Hematopoietic multipotent progenitor cell treated with erythropoietin and hydrocortisone succinate and interleukin-3 and kit ligand, for 4 days (in vitro differentiated cells): ENCODE measurements at places on chromosomes 3 and 15.

- DNase-seq, result no peak
These were observed 167.3 kb upstream of the SGO1 start for GRCh38 chr3:20353286-20353685.

DNA sequence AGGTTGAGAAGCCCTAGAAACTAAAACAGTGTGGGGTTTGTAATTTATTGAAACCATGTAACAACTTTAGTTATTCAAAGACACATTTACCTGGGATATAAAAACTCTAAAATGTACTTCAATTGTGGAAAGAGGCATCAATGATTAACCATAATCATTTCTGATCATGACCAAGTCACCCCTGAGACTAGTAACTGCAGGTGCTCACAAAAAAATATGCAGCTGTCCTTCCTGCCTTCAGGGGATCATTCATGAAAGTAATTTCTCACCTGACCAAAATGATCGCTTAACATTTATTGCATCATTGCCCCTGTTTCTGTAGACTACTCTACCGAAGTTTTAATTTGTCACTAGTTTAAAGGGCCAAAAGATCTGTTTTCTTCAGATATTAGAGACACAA, 9.0 kb downstream of the ACP3 start:
- no peak for DNase-seq

GRCh38 chr3:186444974-186445373, 82.9 kb upstream of the DGKG start:
- no peak for DNase-seq

GRCh38 chr15:42033214-42033873, 12.5 kb upstream of the PLA2G4E start:
- DNase-seq, result no peak

- DNase-seq, result no peak
These were observed 62.4 kb downstream of the IFT57 start for GRCh38 chr3:108159865-108160264.

DNA sequence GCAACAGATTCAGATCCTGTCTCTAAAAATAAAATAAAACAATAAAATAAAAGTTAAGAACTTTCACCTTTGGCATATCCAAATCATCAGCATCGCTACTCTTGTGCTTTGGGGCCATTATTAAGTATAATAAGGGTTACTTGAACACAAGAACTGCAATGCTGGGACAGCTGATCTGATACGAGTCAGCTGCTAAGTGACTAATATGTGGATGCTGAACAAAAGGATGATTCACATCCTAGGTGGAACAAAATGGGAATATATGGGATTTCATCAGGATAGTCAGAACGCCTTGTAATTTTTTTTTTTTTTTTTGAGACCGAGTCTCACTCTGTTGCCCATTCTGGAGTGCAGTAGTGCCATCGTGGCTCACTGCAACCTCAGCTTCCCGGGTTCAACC, 29.7 kb downstream of the BUB1B start:
- DNase-seq, result no peak

DNA sequence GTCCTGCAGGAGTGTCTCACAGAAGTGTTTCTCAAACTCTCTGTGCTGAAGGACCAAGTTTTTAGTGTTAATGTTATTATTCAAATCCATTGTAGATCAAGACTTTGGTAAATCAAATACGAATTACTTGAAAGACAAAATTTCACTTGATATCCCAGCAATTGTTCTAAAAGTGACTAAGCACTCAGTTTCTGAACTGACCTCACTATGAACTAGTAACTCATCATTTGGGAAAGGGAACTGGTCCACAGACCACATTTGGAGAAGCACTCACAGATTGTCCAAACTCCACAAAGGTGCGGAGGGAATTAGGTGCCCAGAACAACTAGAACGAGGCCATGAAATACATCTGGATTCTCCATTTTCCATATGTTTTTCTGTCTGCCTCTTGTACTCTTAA, 25.6 kb downstream of the FAM43A start:
- no peak for DNase-seq

GRCh38 chr3:100184948-100185570, 70.8 kb upstream of the FILIP1L start:
- DNase-seq, result peak; percentile 10

- no peak for DNase-seq
These were observed 105.0 kb upstream of the GAP43 start for GRCh38 chr3:115518100-115518852.

DNA sequence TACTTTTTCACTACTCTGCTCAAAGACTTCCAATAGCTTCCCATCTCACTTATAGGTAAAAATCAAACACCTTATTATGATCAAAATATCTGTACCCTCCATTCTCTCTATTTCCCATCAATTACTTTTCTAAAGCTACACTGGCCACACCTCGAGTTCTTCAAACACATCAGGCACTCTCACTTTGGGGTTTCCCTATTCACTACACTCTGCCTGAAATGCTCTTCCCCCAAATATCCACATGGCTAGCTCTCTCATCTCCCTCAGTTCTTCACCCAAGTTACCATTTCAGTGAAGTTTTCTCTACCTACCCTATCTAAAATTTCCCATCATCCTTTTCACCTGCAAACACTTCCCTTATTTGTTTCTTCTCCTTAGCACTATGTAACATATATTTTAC, 14.8 kb downstream of the UBE3A start:
- no peak for DNase-seq

DNA sequence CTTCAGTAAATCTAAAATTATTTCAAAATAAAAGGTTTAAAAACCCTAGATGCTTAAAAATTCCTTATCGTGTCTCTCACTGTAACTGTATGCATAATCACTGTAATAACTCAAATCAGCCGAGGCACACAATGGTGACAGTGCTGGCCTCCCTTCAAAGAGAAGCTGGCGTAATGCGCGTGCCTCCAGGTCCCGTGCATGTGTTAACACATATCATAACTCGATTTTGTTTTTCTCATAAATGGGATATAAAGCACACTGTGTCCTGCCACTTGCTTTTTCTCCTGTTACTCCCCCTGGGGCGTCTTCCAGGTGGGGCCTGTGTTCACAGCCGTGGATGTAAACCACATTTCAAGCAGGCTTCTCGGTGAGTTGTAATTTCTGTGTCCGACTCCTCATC, 56.0 kb downstream of the TPRA1 start:
- no peak for DNase-seq

DNA sequence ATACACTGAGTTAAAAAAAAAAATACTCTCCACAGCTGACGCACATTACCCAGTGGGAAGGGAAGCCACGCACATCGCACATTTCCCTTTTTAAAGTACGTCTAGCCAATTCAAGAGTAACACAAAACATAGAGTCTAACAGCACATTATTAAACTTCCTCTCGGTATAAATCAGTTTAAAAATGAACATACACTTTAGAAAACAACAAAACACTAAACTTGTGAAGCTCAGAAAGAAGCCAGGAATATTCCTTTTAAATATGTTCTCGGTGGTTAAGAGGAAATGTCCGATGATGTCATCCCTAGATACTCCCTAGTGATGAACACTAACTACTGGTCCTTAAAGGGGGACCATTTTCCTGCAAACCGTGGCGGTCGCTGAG, 721 bp downstream of the MYEF2 start:
- peak; percentile 71 for DNase-seq

DNA sequence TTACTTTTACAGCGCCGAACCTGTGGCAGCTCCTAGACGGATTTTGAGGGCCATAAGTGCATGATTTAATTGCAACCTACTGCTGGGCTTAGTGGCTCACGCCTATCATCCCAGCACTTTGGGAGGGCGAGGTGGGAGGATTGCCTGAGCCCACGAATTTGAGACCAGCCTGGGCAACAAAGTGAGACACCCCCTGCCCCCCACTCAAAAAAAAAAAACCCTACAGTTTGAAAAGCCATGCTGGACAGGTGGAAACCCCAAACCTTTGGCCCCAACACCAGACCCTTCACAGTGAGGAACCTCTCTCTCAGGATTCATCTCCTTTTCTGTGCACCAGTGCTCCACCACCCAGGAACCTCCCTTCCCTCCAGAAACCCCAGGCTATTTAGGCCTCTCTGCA, 1.1 kb upstream of the CDC25A start:
- no peak for DNase-seq

- no peak for DNase-seq
These were observed 3.2 kb upstream of the HEG1 start for GRCh38 chr3:125058959-125059358.

DNA sequence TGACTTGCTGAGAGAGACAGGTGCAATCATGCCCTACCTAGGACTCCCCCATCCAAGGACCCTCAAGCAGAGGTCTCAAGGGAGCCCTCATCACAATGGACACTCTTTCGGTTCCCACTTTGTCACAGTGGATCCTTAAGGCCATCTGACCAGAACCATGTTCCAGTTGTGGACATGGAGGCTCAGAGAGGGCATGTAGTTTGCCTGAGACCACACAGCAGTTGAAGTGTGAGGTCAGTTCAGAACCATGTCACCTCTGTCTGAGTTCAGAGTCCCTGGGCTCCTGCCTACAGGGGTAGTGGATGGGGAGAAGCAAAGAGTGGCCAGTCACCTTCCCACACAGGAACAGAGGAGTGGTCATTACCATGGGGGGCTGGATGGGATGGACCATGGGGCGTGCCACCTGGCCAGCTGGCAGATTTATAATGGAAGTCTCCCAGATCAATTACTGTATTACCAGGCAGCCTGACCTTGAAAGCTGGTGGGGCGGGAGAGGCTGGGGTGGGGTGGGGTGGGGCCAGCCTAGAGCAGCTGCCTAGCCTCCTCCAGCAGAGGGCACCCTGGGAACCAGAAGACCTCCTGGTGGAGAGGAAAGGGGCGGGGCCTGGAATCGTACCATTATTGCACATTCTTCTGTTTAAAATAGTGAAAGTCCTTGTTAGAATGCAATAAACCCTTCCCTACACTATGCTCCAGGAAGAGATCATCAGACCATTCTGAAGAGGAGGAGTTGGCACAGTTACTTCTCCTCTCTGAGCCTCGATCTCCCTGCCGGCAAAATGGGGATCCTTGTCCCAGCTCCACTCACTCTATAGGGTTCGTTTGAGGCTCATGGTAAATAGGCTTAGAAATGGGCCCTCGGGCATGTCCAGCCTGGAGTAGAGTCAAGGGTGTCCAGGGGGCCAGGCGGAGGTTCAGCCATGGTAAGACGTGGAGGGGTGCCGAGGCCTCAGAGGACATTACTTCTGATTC, 26.9 kb upstream of the LINGO1 start:
- DNase-seq, result peak; percentile 91

GRCh38 chr3:9902372-9903237, at the start of gene IL17RE:
IL17RE (plus strand) TSS chr3:9902848; CDS start chr3:9902933, 85 bp downstream.
- peak; percentile 52 for DNase-seq

DNA sequence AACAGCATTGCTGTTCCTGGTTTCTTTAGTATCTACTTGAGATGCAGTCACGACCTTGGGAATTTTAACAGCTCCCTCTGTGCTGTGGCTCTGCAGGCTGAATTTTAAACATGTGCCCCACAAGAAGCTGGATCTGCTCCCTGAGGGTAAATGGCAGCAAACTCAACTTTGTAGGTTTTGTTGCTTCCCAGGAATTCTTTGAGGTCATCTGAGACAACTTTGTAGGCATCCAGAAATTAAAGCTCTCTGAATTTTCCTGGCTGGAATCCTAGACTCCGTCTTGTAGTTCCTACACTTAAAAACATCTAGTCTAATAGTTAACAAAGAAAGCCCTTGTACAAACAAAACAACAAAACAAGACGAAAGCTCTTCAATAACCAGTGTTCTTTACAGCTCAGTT, 366.3 kb downstream of the FEZF2 start:
- no peak for DNase-seq

DNA sequence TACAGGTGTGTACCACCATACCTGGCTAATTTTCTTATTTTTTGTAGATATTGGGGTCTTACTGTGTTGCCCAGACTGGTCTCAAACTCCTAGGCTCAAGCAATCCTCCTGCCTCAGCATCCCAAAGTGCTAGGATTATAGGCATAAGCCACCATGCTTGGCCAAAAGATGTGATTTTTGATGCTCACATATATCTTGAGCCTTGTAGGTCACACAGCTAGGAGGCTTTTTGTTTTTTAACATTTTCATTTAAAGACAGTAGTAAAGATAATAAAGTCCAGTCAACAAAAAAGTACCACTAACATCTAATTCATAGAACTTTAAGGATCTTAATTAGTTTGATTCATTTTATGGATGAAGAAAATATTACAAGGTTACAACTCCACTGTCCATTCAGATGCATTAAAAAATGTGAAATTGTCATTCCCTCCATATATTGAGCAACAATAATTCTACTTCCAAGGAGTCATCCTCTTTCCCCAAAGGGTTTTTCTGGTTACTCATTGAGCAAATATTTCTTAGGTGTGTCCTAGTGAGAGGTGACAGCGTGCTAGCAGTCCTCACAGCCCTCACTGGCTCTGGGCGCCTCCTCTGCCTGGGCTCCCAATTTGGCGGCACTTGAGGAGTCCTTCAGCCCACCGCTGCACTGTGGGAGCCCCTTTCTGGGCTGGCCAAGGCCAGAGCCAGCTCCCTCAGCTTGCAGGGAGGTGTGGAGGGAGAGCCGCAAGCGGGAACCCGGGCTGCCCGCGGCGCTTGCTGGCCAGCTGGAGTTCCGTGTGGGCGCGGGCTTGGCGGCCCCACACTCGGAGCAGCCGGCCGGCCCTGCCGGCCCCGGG, 8.3 kb upstream of the TASOR start:
- no peak for DNase-seq

- DNase-seq, result no peak
These were observed 26.7 kb downstream of the EAF1 start for GRCh38 chr3:15453991-15454625.

DNA sequence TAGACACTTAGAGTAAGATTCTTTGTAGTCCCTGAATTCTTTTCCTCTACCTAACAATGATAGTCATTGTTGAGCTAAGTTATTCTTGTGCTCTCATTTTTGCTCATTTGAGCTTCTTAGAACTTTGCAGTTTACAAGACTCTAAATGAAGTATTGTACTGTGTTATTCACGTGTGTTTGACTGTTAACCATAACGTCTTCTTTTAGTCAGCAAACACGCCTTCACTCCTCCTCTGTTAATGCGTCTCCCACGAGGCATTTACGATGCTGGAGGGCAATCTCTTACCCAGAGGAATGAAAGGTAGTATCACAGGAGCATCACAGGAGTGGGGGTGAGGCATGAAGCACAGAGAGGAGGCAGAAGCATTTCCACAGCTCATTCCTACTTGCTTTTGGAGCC, 14.8 kb upstream of the P2RY14 start:
- no peak for DNase-seq

DNA sequence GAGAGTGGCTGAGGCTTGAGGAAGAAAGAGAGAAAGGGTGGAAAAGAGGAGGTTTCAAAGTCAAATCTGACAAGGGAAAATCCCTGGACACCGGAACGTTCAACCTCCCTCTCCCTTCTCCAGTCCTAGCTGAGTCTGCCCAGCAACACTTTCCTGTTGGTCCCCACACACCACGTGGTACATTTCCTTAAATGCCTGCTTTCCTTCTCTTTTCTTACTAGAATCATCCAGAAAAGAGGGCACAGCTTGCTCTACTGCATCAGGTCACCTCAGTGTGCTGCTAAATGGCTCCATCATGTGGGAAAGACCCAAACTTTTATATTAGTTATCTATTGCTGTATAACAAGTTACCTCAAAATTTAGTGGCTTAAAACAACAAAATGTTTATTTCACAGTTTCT, 181.2 kb downstream of the NECTIN3 start:
- peak; percentile 12 for DNase-seq

- no peak for DNase-seq
These were observed 87.8 kb upstream of the MANF start for GRCh38 chr3:51297333-51297732.
